ENCODE measurements at places on chromosomes 3 and 15. TPM values are rescaled to one million over a fixed set of nuclear protein-coding genes. Genes with fewer than 3 reads are reported as not detected.

ESYT3 gene
- polyA plus RNA-seq = 0.63 TPM

PDE12 gene
- 15.5 TPM for polyA plus RNA-seq

WDR93 gene
- 0.05 TPM for polyA plus RNA-seq

UNC45A gene
- polyA plus RNA-seq = 91.0 TPM

MESP2 gene
- 0.22 TPM for polyA plus RNA-seq

EFCAB12 gene
- polyA plus RNA-seq = 0.42 TPM

LTK gene
- polyA plus RNA-seq = not detected
